Lung microvascular endothelial cell (primary cell): ENCODE measurements at places on chromosomes 4 and X.
A peak's percentile ranks its signal among the peaks of the same experiment; 100 is the strongest.

DNA sequence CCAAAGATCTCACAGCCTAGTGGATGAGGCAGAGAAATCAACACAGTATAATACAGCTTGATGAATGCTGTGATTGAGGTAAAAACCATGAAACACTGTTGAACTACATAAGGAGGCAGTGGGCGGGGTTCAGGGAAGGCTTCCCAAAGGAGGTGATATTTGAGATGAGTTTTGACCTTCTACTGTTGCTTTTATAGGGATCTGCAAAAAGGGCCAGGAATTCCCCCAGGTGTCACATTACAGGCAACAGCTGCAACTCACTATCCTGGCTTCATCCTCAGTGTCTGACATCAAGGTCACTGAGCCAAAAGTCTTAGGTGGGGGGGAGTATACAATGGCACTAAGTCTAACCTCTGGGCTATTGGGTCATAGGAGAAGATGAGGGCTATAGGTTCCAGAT is 185.7 kb upstream of the NRK start:
- DNase-seq: no peak

DNA sequence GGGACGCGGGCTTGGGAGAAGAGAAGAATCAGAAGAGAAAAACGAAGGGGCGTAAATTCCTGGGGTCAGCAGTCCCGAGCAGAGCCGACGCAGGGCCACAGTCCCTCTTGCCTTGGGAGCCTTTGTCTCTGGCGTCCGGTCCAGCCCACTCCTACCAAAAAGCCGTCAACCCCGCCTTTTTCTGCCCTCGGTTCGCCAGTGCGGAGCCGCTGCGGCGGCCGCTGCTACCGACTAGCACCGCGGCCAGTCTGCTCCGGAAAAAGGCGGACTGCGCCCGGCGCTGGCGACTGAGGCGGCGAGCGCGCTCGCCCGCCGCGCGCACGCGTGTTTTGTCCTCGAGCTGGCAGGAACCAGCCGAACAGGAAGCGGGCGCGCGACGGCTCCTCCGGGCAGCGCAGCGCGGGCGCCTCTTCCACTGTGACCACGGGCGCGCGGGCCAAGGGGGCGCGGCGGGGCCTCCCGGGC is 502 bp downstream of the HNRNPDL start:
- DNase-seq: no peak

- DNase-seq: no peak
Measured at GRCh38 chr4:147090486-147090885, 144.8 kb upstream of the TTC29 start.

GRCh38 chr4:38624311-38624710 is 39.7 kb upstream of the KLF3 start:
- DNase-seq: no peak

GRCh38 chrX:150779385-150779784 is 86.2 kb downstream of the MTMR1 start:
- DNase-seq: no peak

- no peak for DNase-seq
Measured at GRCh38 chrX:48702032-48702431, 5.5 kb downstream of the SUV39H1 start.

- DNase-seq: no peak
Measured at GRCh38 chrX:9148615-9149399, 114.9 kb upstream of the FAM9B start.

DNA sequence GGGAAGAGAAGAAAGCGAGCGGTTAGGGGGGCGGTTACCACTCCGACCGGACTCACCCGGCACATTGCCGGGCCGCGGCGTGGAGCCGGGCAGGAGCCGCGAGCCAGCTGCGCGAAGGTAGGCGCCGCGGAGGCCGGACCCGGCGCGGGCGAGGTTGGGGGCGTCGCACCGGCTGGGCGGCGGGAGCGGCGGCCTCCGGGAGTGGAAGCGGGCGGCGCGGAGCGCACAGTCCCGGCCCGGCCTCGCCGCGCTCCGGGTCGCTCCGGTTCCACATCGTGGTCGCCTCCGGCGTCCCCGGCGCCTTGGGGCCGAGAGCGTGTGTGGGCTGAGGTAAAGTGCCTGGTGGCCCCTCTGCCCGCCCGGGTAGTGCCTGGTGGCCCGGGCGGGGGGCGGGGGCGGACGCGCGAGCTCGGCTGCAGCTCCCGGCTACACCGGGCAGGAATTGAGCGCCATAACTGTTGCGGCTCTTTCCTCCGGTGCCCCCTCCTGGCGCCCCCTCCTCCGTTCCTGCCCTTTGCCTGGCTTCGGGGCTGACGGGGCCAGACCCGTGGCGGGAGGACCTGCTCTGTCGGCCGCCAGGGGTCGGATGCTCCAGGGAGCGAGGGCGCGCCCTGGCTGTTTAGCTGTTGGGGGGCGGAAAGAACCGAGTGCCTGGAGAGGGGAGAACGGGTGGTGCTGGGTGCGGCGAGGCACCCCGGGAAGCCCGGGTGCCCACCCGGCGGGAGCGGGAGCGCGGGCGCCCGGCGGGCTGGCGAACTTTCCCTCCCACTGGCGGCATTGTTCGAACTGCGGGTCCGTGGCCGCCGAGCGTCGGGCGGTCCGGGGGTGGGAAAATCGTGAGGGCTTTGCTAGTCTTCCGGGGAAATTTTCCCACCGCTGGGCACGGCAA is 626 bp downstream of the JADE3 start:
- DNase-seq: peak; percentile 57

DNA sequence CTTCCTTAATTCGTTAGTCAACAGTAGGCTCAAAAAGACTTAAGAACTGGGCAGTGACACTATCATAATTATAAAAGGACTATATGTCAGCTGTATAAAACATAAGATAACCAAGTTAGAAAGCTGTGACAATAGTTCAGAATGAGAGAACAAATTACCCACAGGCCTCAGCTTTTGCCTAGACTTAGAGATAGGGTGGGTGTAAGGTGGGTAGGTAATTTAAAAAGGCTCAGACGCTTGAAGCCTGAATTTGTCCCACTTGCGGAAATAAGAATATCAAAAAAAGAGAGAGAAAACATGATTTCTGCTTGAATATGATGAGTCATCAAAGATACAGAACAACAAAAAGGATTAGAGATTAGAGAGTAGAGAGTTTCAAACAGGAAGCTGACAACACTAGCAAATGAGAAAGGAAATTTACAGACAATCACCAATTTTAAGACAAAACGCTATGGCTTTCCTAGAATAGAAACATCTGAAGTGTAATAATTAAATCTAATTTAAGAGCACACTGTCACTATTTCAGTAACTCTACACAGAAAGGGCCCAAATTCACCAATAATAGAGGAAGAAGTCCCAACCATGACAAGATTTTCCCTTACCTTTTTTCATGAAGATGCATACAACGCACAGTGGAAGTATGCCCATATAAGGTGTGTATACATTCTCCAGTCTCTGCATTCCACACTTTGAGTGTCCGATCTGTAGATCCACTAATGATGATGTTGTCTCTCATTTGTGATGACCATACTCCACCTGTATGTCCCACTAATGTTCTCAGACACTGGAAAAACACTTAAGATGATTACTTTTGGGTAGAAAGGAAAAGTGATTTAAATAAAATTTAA is 208.1 kb downstream of the FBXW7 start:
- no peak for DNase-seq

DNA sequence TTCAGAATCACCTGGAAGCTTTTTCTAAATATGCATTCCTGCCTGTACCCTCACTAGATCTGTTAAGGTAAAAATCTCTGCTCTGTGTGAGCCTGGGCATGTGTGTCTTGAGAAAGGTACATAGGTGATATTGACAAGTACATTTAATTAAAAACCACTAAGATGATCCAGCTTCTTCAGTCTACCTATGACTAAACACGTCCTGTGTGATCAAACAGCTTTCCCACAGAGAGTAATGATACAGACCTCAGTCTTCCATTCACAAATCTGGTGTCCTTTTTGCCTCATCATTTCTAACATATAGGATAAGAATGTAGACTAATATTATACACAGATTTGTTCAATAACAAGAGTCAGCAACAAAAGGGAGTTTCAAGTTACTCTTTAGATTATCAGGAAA is 42.6 kb downstream of the GALNT7 start:
- no peak for DNase-seq

- peak; percentile 84 for DNase-seq
Measured at GRCh38 chr4:40056716-40057585, at the start of gene N4BP2. TSS of gene N4BP2 (plus strand) at chr4:40056850. CDS start at chr4:40097341, 40,491 bp downstream.

- DNase-seq: no peak
Measured at GRCh38 chr4:152146244-152146643, 385.4 kb upstream of the GATB start.

DNA sequence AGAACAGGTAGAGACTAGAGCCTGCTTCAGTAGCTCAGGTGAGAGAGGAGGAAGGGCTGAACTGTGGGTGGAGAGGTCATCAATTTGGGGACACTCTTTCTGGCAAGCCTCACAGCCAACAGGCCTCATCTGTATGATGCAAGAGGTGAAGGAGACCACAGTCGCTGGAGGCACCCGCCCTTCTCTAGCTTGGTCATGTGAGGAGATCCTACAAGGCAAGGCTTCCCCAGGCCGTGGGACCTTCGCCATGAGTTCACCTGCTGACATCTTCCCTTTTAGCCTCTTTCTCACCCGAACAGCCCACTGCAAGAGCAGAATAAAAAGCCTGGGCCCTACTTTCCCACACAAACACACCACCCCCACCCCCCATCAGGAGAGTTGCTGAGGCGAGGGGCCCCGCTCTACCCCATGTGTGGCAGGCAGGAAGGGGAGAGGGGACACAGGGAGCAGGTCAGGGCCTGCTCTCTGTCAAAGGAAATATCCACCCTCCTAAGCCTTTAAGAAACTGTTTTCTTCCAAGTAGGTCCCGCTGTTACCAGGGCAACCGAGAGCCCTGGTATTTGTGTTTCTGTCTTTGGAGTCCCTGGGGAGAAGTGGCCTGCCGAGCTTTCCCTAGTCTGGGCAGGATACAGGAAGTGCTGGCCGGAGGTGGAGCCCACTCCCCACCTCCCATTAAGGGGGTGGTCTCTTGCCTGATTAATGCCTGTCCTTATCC is 8.1 kb downstream of the RTL5 start:
- DNase-seq: peak; percentile 69

DNA sequence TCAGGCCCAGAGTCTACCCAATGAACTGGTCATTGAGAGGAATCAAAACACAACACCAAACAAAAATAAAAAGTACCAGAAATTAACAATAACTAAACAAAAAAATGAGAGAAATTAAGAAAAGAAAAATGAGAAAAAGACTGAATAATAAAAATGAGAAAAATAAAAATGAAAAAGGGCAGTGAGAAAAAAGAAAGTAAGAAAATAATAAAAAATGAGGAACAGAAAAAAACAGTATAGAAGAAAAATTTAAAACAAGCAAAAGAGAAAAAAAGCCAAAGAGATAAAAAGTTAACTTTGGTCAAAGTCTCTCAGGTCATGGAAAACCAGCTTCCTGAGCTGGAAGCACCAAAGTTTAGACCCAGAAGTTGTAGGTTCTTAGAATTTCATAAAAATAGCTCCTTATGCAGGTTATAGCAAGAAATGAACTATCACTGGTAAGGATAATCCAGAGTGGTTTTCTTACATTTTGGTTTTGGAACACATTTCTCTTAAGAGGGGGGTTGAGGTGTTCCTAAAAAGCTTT is 51.0 kb upstream of the WDR17 start:
- no peak for DNase-seq

GRCh38 chrX:12567857-12568256 is 223.4 kb upstream of the PRPS2 start:
- DNase-seq: peak; percentile 2

DNA sequence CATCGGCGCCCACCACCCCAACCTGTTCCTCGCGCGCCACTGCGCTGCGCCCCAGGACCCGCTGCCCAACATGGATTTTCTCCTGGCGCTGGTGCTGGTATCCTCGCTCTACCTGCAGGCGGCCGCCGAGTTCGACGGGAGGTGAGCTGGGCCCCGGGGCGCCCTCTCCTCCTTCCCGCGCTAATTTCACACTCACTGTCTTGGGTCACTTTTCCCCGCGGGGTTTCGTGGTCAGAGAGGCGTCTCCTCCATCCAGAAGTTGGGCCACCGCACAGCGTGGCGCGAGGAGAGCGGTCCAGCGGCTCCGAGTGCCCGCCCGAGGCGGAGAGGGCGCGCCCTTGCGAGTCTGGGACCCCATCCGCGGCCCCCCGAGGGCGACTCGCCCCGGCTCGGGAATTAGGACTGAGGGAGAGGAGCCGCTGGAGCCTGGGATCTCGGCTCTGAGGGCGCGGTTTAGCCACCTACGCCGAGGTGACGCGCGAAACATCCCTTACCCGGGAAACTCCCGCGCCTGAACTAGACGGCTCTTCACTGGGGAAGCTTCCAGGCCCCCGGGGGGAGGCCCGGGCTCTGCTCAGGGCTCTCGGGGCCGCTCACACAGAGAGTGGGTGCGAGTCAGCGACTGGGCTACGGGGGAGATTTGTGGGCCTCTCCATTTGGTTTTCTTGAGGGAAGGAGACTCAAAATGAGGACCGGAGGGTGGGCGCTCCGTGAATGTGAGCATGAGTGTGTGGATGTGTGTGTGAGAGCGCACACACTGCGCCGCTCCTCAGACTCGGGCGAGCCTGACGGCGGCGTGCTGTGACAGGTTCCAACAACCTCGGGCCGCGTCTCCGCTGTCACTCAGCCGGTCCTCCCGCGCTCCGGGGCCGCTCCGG is 551 bp downstream of the NPNT start:
- peak; percentile 4 for DNase-seq

- peak; percentile 60 for DNase-seq
Measured at GRCh38 chr4:155809835-155810234, 51.0 kb downstream of the GUCY1B1 start.

DNA sequence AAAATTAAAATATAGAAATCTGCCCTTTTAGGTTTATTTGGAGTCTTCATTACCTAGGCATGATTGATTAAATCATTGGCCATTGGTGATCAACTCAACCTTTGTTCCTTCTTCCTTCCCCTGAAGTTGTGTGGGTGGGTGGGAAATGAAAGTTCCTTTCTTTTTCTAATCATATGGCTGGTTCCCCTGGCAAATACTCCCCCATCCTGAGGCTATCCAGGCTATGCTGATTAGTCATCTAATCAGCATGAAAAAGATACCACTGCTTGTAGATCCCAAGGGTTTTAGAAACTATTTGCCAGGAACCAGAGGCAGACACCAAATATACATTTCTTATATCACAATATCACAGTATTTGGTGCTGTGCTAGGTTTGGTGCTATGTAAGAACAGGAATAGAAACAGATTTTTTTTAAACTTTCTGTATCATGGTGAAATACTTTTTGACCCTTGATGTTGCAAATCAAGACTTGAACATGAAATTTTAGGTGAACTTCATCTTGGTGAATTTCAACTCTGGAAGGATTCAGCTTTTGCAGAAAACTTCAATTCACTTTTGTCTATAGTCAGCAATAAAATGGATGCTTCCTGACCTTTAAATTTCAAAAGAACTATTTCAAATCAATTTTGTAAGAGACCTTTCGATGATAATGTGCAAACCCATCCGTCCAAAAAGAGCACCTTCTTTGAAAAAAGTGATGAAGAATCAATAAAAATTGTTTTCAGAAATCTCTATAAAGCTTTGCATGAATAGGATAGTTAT is 71.1 kb downstream of the CCSER1 start:
- no peak for DNase-seq
